ENCODE measurements at places on chromosomes 1 and 21.

DNA sequence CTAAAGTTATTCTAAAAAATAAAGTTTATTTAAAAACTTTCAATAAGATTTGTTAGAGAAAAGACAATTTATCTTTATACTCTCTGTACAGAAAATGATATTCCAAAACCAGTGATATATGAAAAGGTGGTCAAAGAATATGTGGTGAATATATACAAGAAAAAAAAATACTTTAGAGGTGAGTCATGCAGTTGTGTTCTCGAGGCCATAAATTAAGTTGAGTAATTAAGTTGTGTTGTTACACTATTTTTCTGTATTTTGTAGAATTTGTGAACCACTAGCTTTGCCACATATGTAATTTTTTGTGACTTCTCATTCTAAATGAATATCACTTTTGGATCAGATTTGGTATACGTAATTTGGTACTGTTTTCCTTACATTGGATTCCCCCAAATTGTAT lies 23.6 kb upstream of the DUSP10 start:
- no peak for DNase-seq

- DNase-seq = no peak
These were observed 49.6 kb upstream of the LBR start for GRCh38 chr1:225477296-225477911.

DNA sequence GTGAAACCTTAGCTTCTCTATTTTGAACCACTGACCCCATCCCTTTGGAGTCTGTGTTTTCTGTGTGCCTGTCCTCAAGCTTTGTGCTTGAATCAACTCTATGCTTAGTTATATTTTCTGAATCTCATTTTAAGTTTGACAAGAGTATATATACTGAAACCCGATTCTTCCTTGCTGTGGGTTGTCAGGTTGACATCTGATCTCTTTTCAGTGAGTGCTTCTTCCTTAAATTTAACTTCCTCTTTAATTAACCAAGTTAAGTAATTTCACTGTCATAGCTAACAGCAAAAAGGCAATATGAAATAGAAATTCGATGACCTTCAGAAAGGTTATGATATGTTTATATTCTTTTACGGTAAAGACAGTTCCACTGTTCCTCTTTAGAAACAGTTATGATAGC lies 69.4 kb downstream of the C1orf21 start:
- DNase-seq = no peak

DNA sequence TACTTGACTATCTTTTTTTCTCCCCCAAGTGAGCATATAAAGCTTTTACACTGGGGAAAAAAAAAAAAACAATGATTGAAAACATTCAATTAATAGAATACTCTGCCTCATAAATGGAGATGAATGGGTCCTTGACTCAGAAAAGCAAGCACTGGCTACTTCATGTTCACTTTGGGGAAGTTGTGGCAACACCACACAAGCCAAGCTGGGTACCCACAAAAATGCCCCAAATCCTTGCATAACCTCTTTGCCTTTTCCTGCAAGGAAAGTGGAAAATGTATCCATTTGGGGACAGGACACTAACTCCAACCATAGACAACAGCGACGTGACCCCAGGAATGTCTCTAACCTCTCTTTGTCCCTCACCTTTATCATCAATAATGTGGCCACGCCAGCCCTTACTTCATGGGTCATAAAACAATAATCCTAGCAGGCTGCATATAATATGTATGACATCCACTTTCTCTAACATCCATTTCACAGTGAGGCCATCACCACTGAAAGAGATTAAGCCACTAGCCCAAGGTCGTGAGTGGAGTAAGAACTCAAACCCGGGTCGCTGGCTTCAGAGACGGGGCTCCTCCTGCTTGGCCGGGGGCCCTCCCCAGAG lies 2.3 kb downstream of the ECE1 start:
- DNase-seq = no peak

DNA sequence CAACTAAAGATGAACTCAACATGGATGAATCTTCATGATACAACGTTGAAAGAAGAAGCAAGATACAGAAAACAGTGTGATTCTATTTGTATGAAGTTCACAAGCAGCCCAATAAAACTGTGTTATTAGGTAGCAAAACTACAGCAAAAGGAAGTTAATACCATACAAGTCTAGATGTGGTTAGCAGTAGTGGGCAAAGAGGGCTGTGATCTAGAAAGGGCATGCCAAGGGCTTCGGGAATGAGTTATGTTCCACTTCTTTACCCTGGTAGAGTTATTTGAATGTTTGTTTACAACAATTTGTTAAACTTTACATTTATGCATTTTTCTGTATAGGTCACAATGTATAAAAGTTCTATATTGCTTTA lies 9.2 kb downstream of the TNFRSF9 start:
- no peak for DNase-seq

DNA sequence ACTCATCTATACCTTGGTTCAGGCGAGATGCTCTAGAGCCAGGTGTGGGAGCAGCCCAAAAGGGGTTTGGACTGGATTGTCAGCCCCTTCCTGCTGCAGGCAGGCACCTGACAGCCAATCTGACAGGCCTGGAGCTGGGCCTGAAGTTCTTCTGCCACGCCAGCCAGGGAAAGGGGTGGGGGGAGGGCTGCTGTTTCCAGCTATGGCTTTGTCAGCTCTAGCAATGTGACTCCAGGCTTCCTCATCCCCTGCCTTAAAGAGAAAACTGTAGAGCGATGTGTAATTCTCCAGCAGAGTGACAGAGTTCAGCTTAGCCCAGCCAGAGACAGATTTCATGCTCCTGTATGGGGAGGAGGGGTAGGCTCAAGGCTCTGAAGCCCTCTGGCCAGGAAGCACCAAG lies 30.3 kb downstream of the WNT4 start:
- no peak for DNase-seq

DNA sequence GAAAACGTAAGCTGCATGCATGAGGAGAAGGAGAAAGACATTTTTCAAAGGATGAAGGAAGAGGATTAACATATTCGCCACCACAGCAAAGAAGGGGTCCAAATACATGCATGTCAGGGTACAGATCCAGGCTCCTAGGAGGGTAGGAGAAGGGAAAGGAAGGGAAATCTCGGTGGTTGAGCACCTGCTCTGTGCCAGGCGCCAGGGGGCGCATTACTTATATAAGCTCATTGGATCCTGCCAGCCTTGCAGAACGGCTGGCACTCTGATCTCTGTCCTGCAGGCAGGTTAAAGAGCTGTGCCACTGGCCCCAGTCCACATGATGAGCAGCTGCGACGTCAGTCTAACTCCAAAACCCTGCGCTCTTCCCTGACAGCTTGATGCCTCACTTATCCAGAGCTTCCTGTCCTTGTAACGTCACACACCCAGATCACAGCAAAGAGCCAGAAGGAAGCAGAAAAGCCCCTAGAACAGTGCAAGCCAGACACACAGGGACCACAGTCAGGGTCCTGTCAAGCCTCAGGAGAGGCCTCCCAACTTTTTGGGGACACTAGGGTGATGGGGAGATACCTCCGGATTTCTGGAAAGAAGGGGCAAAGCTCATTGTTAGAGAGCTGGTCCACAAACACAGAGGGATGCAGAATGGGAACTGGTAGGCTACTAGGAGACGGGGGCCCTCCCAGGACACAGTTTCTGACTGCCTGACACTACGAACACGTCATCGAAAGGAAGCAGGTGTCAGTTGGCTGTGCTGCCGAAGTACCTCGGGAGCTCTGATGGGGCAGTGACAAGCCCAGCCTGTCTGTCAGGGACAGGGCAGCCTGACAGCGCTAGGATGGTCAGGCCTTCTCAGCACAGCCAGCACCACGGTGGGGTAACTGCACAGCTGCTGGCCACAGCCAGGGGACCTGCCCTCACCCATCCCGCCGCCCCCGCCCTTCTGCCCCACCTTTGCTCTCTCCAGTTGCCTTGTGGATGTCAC lies 99.1 kb downstream of the BEND5 start:
- DNase-seq = peak; percentile 69

DNA sequence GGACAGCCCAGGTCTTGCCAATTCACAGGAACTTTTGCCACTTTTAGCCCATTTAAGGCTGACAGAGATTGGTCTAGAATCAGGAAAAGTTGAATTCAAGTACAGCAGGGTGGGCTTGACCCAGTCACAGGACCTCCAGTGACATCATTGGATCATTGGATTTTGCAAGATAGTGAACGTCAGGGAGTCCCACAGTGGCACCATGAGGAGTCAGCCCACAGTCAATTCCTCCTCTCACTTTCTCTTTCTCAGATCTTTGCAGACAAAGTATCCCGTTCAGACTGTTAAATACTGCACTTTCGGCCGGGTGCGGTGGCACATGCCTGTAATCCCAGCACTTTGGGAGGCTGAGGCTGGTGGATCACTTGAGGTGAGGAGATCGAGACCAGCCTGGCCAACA lies 57.9 kb upstream of the TLR5 start:
- no peak for DNase-seq

DNA sequence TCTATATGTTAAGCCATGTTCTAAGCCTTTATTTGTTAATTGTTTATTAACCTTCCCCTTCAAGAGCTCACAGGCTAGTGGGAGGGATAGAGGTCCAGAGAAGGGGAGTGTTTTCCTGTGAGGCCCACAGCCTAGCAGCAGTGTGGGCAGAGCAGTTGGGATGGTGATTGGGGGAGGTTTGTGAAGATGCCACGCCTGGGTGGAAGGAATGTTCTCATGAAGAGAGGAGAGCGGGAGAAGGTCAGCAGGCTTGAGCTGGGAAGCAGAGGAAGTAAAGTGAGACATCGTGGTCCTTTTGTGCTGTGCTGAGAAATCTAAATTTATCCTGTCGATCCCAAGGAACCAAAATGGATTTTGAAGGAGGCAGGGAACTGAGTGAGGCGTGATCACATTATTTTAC lies 42.6 kb downstream of the TRAPPC10 start:
- no peak for DNase-seq

DNA sequence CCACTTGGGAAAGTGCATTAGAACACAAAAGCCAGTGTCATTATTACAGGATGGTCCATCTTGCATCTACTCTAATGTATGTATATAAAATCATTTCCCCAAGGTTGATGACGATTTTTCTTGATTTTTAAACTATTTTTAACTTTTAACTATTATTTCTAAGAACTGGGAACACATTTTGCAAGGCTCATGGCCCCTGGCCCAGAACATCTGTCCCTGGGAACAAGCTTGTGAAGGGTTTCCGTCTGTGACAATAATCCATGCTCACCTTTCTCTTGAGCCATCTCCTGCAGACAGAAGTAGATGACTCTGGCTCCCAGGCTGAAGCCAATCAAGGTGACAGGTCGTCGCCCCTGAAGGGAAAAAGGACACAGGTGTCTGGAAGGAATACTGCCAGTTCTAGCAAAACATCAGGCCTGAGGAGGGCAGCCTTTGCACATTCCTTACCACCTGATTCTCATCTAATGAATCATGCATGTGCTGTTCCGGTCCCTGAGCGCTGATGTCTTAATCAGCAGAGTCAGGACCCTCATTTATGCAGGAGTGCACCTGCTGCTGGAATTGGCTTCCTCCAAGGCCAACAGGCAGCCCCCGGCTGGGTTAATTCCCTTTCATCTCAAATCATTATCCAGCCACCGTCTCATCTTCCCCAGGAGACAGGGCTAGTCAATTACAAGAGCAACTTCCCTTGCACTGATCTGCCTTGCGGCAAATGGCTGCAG lies 62.5 kb downstream of the TMCO4 start:
- DNase-seq = no peak

DNA sequence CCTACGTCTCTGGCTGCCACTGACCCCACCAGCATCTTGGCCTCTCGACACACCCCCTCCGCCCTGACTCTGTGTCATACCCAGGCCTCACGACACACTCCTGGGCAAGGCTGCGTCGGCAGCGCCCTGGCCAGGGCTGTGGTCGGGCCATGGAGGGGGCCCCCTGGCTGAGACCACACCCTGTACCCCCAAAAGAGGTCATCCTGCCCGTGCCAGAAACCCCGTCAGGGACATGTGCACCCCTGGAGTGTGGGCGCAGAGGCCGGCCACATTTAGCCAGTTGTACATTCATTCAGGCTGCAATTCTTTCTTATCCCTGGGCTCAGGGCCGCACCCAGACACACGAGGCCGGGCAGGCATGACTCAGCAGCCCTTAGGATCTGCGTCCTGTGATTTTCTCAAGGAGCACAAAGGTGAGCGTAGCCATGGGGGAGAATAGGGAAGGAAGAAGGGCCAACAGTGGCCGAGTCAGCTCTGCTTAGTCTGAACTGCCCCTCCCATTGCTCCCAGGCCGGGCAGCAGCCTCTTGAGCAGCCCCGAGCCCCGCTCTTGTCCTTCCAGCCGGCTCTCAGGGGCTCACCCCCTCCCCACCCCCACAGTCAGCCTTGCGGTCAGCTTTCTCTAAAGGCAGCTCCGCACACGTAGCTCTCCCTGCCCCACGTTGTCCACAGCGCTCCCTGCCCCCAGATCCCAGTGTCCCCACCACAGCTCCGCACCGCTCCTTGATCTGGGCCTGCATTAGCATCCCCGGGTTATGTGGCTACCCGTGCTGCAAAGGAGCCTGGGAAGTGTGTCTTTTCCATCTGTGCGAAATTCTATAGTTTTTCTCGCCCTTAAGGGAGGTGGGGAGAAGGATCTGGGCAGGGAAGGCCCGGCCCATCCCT lies 7.9 kb downstream of the CSTB start:
- no peak for DNase-seq

- no peak for DNase-seq
These were observed 167.2 kb upstream of the POU3F1 start for GRCh38 chr1:38213646-38214434.

- DNase-seq = no peak
These were observed 1.7 kb downstream of the FMN2 start for GRCh38 chr1:240093120-240093961.

- no peak for DNase-seq
These were observed 279.1 kb downstream of the PCP4 start for GRCh38 chr21:40146216-40146837.

GRCh38 chr1:67747671-67748546 lies 62.9 kb downstream of the GADD45A start:
- no peak for DNase-seq

GRCh38 chr1:54347955-54348699 lies 58.1 kb downstream of the SSBP3 start:
- no peak for DNase-seq

GRCh38 chr1:208252836-208253576 lies 8.8 kb upstream of the PLXNA2 start:
- no peak for DNase-seq

GRCh38 chr21:36791695-36792470 lies 93.0 kb downstream of the SIM2 start:
- DNase-seq = no peak

- DNase-seq = no peak
These were observed 12.3 kb downstream of the MYOG start for GRCh38 chr1:203073469-203073868.

GRCh38 chr1:7299329-7299799 lies 471.7 kb upstream of the VAMP3 start:
- no peak for DNase-seq

GRCh38 chr21:43825936-43826622 lies 36.7 kb downstream of the RRP1 start:
- DNase-seq = no peak

GRCh38 chr1:52323731-52324130 lies 42.3 kb downstream of the CC2D1B start:
- no peak for DNase-seq

GRCh38 chr1:186564582-186564981 lies 103.7 kb upstream of the PDC start:
- DNase-seq = no peak

GRCh38 chr1:67812226-67812625 lies 21.0 kb downstream of the GNG12 start:
- DNase-seq = no peak
